OCI-LY7 (cell line): ENCODE measurements at places on chromosomes 16 and 17. TPM values are rescaled to one million over a fixed set of nuclear protein-coding genes. Genes with fewer than 3 reads are reported as not detected.

Gene NAT9
- 87.9 and 89.0 TPM in 2 replicates for total RNA-seq

Gene RDM1
- total RNA-seq, result 11.0 and 16.4 TPM in 2 replicates

Gene ADGRG3
- total RNA-seq, result not detected in 2 replicates

Gene ATPAF2
- total RNA-seq, result 42.9 and 45.2 TPM in 2 replicates

Gene KIF1C
- 51.1 and 53.7 TPM in 2 replicates for total RNA-seq

Gene DCAF7
- total RNA-seq, result 121 and 133 TPM in 2 replicates

Gene FAM20A
- total RNA-seq, result not detected in 2 replicates

Gene KRT222
- not detected in 2 replicates for total RNA-seq

Gene THRA
- 3.9 and 5.1 TPM in 2 replicates for total RNA-seq

Gene CCDC40
- not detected in 2 replicates for total RNA-seq

Gene KRTAP9-4
- total RNA-seq, result not detected in 2 replicates

Gene ZSCAN32
- total RNA-seq, result 17.0 and 22.9 TPM in 2 replicates

Gene RNF112
- total RNA-seq, result 0.17 TPM in 1 of 2 replicates, not detected in the other

Gene LGALS9B
- total RNA-seq, result not detected in 2 replicates

Gene CHST4
- total RNA-seq, result 0.28 and 0.29 TPM in 2 replicates

Gene TOM1L2
- total RNA-seq, result 14.3 and 16.4 TPM in 2 replicates
